ENCODE measurements at places on chromosomes 16 and 17.

- peak; percentile 47 for DNase-seq
These were observed 4.4 kb downstream of the CBX4 start for GRCh38 chr17:79834565-79835469.

DNA sequence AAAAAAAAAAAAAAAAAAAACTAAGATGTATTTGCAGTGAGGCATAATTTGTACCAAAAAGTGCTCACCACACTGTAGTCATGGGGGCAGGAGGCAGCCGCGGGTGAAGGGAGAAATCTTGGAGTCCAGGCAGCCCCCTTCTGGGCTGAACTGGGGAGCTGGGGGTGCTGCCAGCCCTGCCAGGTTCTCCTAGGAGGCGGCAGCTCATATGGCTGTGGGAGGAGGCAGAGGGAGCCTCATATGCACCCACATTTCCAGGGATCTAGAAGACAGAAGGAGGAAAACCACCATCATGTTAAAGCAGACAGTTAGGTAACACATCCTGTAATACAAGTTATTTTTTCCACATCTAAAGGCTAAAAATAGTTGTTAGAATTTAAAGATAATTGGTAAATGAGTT is 16.3 kb downstream of the MAPT start:
- DNase-seq, result no peak

GRCh38 chr16:11792410-11793241 is 4.4 kb downstream of the ZC3H7A start:
- no peak for DNase-seq

DNA sequence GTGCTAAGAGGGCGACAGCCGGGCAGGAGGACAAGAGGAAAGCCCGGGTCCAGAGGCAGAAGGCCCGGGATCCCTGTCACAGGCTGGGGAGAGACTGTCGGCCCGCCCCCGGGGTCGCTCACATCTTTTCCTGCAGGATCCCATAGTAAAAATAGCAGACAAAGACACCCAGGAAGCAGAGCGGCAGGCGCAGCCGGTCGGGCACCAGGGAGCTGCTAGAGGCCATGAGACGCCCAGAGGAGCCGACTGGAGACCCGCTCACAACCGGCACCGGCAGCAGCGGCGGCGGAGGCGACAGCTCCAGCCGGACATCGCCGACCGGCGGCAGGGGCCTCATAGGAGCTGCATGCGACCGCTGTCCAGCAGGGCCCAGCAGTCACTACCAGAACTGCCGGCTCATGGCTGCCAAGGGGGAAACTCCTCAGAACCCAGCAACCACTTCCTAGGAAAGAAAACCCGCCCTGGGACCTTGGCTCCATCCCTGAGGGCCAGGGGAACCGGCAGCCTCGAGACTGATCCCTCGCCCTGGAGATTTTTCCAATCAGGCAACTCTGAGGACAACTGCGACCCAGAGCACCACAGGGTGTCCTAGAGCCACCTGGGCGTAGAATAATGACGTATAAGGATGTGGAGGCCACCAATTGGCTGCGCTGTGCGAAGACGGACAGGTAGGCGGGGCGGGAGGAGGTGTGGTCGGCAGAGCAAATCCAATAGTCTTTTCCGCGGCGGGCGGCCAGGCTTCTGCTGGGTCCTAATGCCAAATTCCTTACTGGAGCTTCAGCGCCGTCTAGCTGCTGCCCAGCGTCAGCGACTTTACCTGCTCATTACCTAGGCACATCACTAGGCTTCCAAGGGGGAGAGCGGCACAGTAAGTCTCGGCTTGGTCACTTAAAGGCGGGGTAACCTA is at the start of gene SLC35B1:
Gene SLC35B1, minus strand, starts transcription at position 357 of the 907 bp plus-strand sequence. Its CDS starts 131 bp downstream, at position 226.
- DNase-seq, result peak; percentile 99

- DNase-seq, result no peak
These were observed 77.5 kb upstream of the DYNLRB2 start for GRCh38 chr16:80463326-80463725.

- no peak for DNase-seq
These were observed 51.3 kb downstream of the NKD1 start for GRCh38 chr16:50599494-50599893.

DNA sequence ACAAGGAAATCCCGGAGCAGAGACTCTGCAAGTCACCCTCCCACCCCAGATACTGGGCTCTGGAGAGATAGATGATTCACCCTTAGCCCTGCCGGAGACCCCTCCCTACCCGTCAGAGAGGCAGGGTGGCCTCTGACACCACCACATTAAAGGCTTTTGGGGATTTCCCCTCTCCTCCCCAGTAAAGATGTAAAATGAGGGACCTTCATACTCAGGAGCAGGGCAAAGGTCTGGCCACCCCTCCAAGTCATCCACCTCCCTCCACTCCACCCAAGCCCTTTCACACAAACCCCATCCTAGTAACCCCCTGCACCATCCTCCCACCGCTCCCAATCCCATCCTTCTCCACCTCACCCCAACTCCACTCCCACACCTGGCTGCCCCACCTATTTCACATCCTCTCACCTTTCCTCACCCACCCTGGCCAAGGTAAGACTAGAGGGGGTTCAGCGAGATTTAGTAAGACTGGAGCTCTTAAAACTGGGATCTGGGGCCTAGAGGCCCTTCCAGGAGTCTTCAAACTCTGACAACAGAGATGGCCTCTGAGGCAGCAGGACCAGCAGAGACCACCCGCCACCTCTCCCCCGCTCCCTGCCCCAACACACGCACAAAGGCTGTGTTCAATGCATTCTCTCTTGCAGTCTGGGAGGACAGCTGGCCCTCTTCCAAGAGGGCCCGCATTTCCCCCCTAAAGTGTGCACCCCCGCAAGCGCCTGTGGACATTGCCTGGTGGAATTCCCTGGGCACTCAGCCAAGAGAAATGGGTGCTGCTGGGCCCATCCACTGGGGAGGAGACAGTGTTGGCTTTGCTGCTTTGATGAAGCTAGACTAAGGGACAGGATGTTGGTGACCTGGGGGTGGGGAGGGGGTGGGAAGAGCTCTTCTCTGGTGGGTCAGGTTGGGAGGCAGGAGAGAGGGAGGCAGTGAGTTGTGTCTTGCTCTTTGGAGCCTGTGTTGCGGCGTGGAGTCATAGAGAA is 1.1 kb downstream of the ABAT start:
- no peak for DNase-seq

GRCh38 chr17:53924530-53925455 is 102.1 kb downstream of the KIF2B start:
- no peak for DNase-seq

DNA sequence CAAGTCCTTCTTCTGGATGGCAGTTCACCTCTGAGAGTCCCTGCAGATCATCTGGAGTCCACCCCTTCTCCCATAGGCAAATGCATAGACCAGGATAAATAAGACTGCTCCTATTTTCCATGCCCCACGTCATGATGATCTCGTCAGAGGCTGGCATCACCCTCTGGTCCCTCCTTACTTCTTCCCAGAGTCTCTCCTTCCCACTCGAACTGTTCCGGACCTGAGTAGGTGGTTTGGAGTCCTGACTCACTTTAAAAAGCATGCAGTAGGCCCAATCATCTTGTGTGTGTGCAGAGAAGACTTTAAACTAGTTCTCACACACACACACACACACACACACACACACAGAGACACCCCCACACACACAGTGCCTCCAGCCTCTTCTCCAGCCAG is 72.0 kb downstream of the SOX9 start:
- DNase-seq, result no peak
